ENCODE measurements at places on chromosomes 1 and 21.

DNA sequence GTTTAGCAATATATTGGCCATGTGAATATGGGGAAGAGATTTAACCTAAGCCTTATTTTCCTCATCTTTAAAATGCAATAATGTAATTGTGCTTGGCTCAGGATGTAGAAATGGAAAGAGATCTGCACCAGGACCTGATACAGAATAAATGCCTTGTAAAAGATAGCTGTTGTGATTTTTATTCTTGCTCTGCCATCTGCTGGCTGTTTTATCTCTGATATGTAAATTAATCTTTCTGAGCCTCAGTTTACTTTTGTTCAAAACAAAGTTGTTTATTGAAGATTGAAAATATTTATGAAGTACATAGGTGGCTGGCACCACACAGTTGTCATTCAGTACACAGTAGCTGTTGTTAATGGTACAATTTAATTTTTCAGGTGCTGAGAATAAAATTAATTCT, 21.9 kb downstream of the ZYG11B start:
- no peak for DNase-seq

GRCh38 chr1:61131716-61132115, 49.4 kb downstream of the NFIA start:
- no peak for DNase-seq

GRCh38 chr1:109253803-109254620, 4.7 kb downstream of the CELSR2 start:
- DNase-seq = no peak

GRCh38 chr1:45359882-45360513, 19.8 kb upstream of the MUTYH start:
- DNase-seq = no peak

GRCh38 chr1:109395602-109396512, 1.9 kb downstream of the SORT1 start:
- DNase-seq = no peak

DNA sequence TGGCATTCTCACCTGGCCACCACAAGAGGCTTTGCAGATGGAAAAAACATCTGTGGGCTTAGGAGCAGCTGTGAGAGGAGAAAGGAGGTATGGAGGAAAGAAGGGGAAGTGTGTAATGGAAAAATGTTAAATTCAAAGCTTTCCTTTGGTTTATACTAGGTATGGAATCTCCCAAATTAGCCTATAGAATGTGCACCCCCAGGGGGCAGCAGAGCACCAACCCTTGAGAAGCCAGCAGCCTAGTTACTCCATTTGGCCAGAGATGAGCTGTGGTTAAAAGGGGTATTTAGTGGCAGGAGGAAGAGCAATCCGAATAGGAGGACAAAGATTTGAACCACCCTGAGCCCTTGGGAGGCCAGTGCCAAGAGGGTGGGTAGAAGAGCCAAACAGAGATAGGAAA, 97.5 kb upstream of the CTTNBP2NL start:
- DNase-seq = no peak

DNA sequence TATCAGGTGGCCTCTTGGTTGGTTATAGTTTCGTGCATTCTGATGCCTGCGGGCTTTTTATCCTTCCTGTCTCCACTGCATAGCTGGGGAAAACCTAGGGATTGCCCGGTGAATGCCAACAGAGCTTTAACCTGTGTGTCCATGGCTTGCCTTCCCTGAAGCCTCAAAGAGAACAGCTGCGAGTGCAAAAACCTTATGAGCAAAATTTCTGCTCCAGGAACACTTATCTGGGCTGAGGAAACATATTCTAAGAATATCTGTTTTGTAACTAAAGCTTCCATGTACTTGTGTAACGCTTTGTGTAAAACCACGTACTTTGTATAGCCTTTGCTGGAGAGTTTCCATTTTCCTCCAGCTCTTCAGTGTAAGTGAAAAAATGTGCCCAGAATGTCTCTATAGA, 7.2 kb downstream of the CNST start:
- DNase-seq = no peak

- DNase-seq = no peak
These were observed 36.9 kb downstream of the SLC2A1 start for GRCh38 chr1:42921769-42922168.

DNA sequence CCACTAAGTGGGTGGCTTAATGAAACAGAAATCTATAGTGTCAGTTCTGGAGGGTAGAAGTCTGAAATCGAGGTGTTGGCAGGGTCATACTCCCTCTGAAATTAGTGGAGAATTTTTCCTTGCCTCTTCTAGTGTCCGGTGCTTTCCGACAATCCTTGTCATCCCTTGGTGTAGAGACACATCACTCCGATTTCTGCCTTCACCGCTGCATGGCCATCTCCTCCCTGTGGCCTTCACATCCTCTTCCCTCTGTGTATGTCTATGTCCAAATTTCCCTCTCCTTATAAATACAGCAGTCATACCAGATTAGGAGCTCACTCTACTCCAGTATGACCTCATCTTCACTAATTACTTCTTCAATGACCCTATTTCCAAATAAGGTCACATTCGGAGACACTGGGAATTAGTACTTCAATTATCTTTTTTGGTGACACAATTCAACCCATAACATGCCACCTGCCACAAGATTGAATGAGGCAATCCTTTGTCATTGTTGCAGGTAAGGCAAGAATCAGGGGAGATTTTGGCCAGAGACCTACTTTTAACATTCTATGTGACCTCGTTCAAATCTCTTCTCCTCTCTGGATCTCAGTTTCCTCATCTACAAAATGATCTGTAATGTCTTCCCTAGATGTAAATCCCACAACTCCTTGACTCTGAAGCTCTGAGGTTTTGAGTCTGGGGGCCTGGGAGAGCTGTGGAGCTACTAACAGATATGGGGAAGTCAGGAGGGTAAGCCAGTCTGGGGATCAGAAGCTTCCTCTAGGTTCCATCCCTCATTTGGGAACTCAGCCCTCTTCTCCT, 16.1 kb downstream of the NAV1 start:
- peak; percentile 24 for DNase-seq

- DNase-seq = no peak
These were observed 16.8 kb downstream of the LGR6 start for GRCh38 chr1:202210385-202210784.

GRCh38 chr21:14942801-14943490, 121.9 kb downstream of the NRIP1 start:
- no peak for DNase-seq

DNA sequence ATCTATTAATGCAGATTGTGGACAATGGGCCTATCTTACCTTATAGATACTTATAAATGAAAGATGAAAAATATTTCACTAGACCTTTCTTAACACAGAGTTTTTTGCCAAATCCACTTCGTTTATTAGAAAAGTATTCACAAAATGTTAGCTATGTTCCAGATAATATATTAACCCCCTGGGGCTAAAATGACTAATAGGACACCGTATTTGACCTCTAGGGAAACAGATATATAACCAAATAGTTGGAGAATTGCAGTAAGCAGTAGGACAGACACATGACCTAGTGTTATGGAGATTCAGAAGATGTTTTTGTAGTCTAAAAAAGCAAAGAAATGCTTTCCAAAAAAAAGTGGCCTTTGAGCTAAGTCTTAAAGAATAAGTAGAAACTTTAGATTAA, 106.9 kb downstream of the SEC16B start:
- no peak for DNase-seq

- no peak for DNase-seq
These were observed 151.2 kb downstream of the PIGK start for GRCh38 chr1:77068013-77068412.

DNA sequence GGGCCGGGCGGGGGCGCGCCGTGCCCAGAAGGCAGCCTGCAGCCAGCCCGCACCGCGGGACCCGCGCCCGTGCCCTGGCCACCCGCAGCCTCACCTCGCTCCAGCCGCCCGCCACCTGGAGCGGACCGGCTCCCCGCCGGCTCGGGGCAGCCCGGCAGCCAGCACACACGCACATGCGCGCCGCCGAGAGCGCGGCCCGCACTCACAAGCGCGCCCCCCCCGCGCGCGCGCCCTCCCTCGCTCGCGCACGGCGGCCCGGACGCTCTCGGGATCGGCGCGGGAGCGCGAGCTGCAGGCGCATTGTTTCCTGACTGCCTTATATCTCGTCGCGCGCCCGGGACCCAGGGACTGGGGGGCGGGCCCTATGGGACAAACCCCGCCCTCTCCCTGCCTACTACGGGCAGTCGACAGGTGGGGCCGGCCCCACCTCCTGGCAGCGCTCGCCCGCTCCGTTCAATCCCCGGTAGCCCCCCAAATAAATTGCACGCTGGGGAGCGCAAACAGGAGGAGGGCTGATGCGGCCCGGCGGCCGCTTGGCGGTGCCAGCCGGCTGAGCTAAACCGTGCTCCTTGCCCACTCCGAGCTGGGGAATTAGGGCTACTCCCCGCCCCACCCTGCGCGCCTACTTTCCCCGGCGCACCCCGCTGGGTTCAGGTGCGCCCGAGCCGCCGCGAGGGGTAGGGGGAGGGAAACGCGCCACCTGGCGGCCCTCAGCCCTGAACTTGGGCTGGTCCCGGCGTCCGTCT, at the start of gene MYCL:
Gene MYCL, minus strand, starts transcription at position 204 of the 746 bp plus-strand sequence. CDS start 483 bp downstream, outside the sequence.
- DNase-seq = peak; percentile 83

- peak; percentile 95 for DNase-seq
These were observed at the start of gene LGALS8 for GRCh38 chr1:236523704-236524141. TSS of gene LGALS8 (plus strand) at chr1:236523982. CDS start at chr1:236526071, 2,089 bp downstream.

GRCh38 chr1:25443030-25443699, 12.5 kb downstream of the MACO1 start:
- no peak for DNase-seq

DNA sequence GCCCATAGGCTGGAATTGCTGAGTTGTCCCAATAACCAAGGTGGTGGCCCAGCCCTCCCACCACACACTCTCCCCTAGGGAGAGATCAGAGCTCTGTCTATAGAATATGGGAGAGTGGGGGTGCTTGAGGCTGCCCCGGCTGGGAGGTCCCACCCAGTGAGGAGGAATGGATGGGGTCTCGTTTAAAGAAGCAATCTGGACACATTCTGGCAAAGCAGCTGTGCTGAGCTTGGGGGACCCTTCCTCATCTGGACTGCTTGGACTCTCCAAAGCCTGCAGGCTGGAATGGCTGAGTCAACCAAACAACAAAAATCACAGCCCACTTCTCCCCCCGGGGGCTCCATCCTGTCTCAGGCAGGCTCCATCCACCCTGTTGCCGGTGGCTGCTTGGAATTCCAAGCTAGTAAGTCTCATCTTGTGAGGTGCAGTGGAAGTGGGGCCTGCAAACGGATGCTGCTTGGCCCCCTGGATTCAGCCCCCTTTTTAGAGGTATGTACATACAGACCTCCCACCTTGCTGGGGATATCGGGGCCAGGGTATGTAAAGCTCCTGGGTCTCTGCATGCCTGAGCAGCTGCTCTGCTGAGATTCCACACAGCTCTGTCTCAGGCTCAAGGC, 67.1 kb upstream of the FAM78B start:
- no peak for DNase-seq

Data from suprapubic skin (tissue), 4 donors.